Karpas-422 (cell line): ENCODE measurements at places on chromosomes 13 and 19.

DNA sequence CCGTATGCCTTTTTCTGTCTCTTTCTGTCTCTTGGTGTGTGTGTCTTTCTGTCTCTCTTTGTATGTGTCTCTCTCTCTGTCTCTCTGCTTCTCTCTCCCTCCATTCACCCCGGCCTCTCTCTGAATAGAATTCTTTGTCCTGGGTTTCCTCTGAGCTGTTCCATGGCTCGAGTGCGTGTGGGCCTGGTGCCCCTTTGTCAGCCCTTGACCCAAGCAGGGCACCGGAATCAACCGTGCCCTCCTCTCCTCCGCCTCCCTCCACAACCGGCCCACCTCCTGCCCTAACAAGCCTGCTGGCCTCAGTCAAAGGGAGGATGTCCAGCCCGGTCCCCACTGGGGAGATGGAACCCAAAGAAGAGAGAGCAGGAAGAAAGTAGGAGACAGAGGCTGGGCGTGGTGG lies 3.2 kb downstream of the AXL start:
- no peak for DNase-seq

DNA sequence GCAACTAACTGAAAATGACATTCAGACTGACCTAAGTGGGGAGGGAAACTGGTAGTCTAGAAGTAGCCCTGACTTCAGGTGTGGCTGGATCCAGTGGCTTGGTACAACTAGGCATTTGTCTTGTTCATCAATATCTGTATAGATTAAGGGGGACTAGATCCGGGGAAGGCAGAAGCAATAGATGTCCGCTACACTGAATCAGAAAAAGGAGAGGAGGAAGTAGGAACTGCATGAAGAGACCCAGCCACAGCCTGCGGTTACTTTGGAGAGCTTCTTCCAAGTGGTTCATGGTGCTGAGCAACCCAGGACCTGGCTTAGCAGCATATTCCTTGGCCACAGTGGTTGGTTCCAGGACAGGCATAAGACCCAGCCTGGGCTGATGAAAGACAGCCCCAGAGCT lies 9.9 kb upstream of the PRODH2 start:
- no peak for DNase-seq

GRCh38 chr13:20704459-20705069 lies 1.1 kb downstream of the IL17D start:
- DNase-seq, result no peak

- peak; percentile 90 for DNase-seq
Observed at GRCh38 chr19:16078759-16079707, 2.7 kb downstream of the TPM4 start.

DNA sequence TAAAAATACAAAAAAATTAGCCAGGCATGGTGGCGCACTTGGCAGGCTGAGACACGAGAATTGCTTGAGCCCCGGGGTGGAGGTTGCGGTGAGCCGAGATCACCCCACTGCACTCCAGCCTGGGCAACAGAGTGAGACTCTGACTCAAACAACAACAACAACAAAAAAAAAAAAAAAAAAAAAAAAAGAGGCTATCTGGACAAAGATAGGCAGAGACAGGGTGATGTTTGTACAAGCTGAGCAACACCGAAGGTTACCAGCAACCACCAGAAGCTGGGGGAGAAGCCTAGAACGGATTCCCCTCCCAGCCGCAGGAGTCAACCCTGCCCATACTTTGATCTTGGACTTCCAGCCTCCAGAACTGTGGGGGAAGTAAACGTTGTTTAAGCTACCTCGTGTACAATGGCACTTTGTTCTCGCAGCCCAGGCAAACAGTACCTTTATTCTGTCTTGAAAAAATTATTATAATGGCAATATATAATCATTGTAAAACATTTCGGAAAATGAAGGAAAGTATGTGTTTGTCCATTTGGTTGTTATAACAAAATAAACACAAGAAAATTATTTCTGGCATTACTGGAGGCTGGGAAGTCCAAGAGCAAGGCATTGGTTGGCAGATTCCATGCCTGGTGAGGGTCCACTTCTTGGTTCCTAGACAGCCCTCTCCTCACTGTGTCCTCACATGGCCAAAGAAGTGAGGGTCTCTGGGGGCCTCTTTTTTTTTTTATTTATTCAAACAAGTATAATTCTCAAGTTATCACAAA lies 39.8 kb upstream of the LATS2 start:
- DNase-seq, result no peak

DNA sequence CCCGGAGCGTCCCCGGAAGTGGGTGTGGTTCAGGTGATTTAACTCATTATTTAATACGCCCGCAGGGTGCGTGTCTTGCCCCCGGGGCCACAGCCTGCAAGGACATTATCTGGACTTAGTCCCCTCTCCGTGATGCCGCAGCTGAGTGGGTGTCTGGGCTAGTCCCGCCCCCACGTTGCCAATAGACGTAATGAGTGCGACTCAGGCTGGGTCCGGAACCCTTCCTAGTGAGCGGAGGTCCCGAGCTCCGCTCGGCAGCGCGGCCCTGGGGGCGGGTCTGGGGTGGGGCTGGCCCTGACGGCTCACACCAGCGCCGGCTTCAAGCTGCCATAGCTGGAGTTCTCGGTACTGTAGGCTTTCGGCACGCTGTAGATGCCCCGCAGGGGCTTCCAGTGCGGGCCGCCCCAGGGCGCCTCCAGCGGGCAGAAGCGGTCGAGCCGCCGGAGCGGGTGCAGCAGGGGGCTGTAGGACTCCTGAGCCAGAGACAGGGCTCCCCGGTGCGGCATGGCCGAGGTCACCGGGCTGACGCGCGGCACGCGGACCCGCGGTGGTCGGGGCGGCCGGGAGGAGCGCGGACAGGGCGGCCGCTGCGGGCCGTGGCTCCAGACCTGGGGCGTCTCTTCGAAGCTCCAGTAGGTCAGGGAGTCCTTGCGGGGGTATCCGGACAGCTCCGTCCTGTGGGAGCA lies 918 bp upstream of the LHB start:
- peak; percentile 75 for DNase-seq

DNA sequence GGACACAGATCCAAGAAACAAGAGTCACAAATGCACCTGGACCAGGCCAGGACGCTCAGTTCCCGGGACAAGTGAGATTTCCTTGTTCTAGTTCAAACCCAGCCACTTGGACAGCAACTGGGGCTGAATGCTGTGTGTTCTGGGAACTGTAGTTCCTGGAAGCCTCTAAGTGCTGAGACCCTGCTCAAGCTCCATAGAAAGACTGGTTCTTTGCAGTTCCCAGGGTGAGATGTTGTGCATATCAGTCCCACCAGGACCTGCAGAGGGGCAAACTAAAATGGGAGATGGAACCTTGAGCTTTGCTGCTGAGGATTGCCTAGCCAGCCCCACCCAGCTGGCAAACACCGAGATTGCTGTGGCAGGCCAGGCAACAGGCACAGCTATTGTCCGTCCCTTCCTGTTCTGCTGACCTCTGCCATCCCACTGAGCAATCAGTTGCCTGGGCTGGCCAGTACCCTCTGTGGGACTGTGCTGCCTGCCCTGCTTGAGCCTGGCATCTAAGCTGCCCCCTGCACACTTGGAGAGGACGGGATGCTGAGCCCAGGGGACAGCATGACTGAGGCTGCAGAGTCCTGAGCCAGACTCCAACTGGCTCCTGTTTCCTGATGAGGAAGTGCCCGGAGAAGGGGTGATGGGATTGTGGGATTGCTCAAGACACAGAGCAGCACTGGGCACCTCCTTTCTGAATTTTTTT lies 1.4 kb upstream of the GIPC1 start:
- DNase-seq, result peak; percentile 37

GRCh38 chr13:105333416-105333815 lies 1202.0 kb downstream of the EFNB2 start:
- DNase-seq, result no peak

- DNase-seq, result no peak
Observed at GRCh38 chr13:46620471-46620870, 67.5 kb downstream of the LRCH1 start.

GRCh38 chr19:14145381-14145780 lies 9.0 kb upstream of the ASF1B start:
- DNase-seq, result no peak

- DNase-seq, result no peak
Observed at GRCh38 chr19:39828015-39828653, 5.8 kb downstream of the DYRK1B start.
